ENCODE measurements at places on chromosomes 6 and 20.

- no peak for DNase-seq
Observed at GRCh38 chr6:84082689-84083265, 49.2 kb downstream of the MRAP2 start.

GRCh38 chr20:52078289-52078688 is 113.3 kb downstream of the ZFP64 start:
- no peak for DNase-seq

DNA sequence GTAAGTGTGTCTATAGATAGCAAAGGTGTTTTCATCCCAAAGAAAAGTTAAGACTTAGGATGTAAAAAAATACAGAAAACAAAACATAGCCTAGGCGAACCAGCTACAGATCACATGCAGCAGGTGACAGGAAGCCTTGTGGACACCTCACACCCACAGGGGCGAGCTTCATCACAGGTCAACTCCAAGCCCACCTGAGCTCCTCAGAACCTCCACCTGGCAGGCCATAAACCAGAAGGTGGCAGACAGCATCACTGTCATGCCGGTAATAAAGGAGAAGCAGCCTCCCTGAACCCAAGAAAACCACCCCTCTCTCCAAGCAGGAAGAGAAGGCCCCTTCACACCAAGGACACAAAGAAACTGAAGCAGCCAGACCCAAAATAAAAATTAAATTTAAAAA is 1.0 kb downstream of the RALGAPA2 start:
- no peak for DNase-seq

DNA sequence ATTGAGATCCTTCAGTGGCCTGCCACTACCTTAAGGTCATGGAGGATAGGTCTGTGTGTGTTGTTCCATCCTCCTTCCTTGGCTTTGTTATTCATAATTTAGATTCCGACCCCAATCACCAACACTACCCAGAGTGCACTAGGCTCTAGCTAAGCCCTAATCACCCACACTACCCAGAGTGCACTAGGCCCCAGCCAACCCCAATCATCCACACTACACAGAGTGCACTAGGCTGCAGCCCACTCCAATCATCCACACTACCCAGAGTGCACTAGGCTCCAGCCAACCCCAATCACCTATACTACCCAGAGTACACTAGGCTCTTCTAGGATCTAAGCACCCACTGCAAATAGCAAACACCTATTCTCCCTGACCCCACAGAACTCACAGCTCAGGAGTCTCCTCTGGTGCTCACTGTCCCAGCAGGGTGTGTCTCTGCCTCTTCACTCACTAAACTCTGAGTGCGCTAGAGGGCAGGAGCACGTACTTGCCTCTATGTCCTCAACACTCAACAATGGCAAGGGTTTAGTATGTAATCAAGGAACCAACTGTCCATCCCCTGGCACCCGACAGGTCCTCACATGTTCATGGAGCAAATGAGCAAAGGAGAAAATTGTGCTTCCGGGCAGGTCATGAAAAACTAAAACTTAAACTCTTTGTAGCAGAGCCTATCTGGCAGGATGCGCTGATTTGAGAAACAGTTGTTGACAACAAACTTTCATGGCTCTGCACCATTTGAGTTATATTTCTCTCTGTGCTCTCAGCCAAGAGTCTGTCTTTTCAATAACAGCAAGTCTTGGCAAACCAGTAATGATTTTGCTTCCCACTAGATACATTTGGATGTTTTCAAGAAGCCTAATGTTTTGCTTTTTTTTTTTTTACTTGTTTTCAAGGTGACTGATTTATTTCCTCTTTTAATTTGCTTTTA is 54.3 kb downstream of the SLC22A23 start:
- no peak for DNase-seq

DNA sequence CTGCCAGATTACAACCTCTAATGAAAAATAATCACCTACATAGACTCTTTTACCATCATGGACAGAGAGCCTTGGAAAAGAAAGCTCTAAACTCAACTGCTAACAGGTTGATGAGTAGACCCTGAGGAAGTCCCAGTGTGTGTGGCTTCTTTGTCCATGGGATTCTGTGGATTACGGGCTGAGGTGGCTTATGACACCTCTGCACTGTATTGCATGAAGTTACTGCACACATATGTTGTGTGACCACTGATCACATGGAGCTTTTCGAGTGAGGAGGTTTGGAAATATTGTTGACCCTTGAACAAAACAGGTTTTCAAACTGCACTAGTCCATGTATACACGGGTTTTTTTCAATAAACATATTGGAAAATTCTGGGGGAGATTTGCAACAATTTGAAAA is 124.4 kb downstream of the RIN2 start:
- no peak for DNase-seq

- DNase-seq: no peak
Observed at GRCh38 chr6:106396426-106397220, 36.1 kb downstream of the CRYBG1 start.

GRCh38 chr6:29953686-29954085 is 11.4 kb downstream of the HLA-A start:
- DNase-seq: no peak

GRCh38 chr6:113458368-113459010 is 398.7 kb upstream of the MARCKS start:
- no peak for DNase-seq

GRCh38 chr20:37977786-37978185 is 55.5 kb downstream of the TTI1 start:
- DNase-seq: no peak

- DNase-seq: no peak
Observed at GRCh38 chr6:16722630-16723029, 38.6 kb downstream of the ATXN1 start.

GRCh38 chr6:106110164-106110826 is 24.2 kb downstream of the PRDM1 start:
- no peak for DNase-seq

DNA sequence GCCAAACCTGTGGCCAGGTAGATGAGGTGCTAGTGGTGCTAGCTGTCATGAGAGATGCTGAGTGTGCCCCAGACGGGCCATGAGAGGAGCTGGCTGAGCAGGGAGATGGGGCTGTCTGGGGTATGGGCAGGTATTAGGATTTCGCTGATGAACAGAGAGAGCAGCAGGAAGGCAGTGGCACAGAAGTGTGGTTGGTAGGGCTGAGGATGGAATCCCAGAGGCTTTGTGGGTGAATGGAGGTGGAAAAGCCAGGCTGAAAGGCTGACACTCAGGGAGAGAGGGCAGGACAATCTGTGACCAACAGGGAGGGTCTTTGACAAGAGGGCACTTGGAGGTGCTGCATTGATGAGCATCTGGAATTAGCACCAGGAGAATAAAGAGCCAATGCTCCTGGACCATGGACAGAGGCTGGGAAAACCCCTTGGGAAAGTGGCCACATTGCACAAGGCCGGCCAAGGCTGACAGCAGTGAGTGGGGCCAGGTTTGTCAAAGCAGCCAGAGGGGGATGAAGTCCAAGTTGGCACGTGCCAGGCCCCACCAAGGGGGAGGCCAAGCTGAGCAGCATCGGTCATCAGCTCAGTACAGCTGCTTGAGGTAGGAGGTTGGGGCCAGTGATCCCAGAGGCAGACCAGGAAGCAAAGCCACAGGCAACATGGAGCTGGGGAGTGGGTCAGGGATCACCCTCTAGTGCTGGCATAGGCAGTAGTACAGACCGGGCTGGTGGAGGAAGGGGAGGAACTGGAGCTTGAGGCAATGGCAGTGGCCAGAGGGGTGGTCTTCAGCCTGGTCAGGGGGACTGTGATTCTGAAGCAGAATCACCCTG is 19.7 kb upstream of the SGK2 start:
- DNase-seq: no peak

- no peak for DNase-seq
Observed at GRCh38 chr6:44969446-44970185, 358.5 kb upstream of the RUNX2 start.

GRCh38 chr6:151112130-151112529 is 127.6 kb upstream of the AKAP12 start:
- no peak for DNase-seq

DNA sequence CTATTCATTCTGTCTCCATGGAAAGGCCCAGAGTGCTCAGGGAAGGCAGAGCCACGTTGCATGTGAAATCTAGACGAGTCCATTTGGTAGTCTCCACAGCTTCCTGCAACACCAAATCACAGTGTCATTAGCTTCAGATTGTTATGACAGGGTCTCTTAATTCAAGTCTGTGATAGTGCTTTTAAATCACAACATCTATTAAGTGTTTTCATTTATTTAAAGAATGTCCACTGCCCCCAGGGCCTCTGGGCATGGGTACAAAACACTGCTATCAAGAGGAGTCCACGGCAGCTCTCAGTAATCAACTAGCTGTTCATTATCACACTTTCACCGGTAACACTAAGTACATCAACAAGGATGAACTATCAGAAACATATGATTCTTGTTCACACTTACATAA is 455.9 kb upstream of the JARID2 start:
- DNase-seq: no peak

DNA sequence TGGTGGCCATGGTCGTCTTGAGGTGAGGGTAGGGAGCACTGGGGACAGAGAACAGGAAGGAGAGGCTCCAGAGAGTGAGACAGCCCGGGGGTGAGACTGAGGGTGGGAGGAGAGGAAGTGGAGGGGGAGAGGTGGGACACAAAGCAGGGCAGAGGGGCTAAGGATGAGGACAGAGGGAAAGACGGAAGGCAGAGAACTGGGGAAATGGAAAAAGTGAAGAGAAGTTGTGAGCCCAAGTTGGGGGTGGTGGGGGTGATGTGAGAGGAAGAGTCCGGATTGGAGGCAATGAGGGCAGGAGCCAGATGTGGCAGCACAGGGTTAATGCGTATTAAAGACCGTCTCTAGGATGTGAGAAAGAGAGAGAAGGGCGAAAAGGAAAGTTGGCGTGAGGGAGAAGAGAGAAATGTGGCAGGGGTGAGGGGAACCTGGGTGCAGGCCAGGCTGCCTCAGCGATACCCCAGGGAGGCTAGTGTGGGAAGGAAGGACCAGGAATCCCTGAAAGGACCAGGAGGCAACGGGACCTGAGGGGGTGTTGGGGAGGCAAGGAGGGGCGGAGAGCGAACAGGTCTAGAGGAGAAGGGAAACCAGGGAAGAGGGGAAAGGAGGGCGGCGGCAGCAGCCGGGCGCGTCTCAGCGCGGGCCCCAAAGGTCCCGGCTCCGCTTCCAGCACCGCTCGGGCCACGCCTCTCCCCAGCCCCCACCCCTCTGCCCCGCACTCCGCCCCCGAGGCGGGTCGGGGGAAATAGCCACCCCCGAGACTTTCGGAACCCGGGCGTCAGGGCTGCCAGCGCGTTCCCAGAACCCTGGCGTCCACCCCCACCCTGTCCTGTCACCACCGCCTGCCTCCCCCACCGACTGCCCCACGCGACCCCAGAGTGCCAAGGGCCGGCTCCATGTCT is at the start of gene PPP1R18:
Gene PPP1R18, minus strand, starts transcription at position 637 of the 899 bp plus-strand sequence. Its CDS starts 627 bp downstream, at position 10.
- peak; percentile 90 for DNase-seq

All from femur (tissue), 1 donor.